GM19239 (cell line): ENCODE measurements at places on chromosomes 5 and 9.

DNA sequence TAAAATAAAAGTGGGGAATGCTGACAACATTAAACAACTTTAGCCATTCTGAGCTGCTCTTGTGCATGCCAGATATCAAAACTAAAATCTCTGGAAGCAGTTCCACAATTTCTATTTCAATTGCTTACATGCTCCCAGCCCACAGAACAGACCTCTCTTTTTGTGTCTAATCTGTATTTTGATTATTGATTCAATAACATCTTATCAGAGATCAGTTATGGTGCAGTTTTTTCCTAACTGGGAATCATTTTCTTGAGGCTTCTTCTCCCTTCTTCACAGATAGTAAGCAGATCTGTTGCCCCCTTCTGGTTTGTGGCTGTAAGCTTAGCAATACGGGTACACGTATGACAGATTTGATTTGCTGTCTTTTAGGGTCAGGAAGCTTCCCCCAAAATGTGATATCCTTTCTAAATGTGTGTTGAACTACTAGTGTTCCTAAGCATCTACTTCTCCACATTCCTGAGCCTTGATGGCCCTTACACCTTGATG is 39.4 kb downstream of the MRPS27 start:
- DNase-seq = no peak

DNA sequence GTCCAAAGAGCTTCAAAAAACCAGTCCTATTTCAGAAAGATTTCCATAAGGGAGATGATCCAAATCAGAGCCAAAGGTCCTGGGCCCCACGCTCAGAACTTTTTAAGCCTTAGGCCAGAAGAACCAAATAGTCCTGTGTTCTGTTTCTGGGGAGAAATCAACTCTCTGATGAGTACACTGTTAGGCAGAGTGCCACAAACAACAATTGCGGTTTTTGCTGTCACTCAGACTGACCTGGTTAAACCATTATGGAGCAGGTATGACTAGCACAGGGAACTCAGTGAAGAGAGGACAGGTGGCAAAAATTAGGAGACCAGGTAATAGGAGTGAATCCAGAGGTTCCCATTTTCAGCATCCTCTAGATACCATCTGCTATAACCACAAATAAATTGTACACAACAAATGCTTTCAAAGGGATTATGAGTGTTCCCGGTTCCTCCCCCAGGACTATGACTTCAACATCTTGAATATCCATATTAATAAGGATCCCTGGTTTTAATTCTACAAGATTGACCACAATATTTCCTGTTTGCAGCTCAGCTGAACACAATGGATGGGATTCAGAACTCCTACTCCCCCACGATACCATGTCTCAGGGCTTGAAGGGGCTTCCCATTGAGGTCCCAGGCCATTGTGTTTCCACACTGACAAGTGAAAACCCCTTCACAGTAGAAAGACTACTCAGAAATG is 52.1 kb upstream of the FREM1 start:
- DNase-seq = no peak

- DNase-seq = no peak
Measured at GRCh38 chr5:81297531-81297930, 3.9 kb upstream of the ZCCHC9 start.

DNA sequence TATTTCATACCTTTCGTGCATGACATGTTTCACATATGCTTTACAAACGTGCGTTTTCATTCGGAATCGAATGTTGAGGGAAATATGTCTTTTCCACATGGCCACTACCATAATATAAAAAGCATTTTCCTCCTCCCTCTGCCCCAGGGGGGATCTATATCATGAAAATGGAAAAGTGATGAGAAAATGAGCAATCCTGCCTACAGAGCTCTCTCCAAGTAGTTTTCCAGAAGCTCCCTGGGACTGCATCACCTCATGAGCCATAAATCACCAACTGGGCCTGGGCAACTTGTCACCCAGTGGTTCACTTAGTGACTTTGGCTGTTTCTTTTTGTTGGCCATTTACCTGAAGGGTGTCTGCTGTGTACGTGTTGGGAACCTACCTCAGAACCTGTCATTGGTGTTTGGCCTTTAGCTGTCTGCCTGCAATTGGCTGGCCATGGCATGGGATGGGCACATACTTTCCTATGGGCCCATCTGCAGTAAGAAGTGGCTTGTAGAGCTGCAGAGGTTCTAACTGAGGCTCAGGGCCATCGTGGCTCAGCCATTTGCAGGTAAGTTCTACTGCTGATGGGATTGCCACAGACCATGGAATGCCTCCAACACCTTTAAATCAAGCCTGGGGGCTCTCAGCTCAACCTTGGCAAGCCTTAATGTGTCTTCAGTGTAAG is 9.5 kb upstream of the TIFAB start:
- DNase-seq = no peak

DNA sequence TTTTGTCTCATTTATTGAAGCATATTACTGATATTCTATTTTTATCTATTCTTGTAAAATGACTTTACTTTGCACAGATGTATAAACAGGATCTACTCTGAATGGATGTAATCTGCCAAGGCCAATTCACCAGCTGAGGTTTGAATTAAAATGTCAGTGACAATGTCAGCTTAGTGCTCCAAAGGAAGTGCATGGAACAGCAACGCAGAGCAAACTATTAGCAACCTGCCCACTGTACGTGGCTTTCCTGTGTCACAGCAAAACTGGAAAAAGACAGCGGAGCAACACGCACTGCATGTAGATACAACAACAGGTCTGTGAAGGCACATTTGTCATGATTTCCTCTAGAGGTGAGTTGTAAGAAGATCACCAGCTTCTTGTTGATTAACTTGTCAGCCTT is 409.4 kb downstream of the MED10 start:
- no peak for DNase-seq

DNA sequence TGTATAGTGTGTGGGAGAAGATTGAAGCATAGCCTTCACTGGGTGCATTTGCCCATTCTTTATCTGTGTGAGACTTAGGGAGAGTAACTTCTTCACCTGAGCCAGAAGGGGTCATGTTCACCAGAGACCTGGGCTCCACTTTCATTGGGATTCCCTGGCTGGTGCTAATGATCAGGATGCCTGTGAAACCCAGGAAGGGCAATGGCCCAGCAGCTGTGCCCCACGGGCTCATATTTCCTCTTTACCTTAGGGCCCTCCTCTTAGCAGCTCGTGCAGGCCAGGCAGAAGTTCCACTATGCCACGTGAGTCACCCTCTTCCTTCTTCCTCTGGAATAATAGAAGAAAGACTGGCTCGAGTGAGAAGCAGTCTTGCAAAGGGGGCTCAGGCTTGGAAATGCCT is 5.0 kb downstream of the PPARGC1B start:
- no peak for DNase-seq

- DNase-seq = no peak
Measured at GRCh38 chr5:173180331-173180730, 36.0 kb downstream of the BNIP1 start.

- no peak for DNase-seq
Measured at GRCh38 chr5:10695055-10695649, 65.9 kb downstream of the DAP start.

DNA sequence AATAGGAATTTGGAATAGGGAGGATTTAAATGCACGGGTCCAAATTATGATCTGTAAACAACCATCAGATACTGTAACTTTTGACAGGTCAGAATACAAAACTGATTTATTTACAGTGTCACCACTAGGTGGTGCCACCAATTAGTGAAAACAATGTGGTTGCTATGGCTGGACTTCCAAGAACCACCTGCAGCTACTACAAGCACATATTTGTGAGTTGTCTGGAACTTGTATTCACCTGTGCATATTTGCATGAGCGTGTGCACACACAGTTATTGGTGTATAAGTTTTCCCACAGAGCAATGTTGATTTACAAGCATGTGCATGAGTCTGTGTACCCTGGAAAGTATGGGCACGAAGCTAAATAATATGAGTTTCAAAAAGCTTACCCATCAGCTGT is 3.0 kb upstream of the HRCT1 start:
- DNase-seq = peak; percentile 50

GRCh38 chr5:92472981-92473566 is 1090.0 kb upstream of the ARRDC3 start:
- DNase-seq = no peak

- DNase-seq = no peak
Measured at GRCh38 chr5:115749016-115749415, 67.4 kb downstream of the CDO1 start.

DNA sequence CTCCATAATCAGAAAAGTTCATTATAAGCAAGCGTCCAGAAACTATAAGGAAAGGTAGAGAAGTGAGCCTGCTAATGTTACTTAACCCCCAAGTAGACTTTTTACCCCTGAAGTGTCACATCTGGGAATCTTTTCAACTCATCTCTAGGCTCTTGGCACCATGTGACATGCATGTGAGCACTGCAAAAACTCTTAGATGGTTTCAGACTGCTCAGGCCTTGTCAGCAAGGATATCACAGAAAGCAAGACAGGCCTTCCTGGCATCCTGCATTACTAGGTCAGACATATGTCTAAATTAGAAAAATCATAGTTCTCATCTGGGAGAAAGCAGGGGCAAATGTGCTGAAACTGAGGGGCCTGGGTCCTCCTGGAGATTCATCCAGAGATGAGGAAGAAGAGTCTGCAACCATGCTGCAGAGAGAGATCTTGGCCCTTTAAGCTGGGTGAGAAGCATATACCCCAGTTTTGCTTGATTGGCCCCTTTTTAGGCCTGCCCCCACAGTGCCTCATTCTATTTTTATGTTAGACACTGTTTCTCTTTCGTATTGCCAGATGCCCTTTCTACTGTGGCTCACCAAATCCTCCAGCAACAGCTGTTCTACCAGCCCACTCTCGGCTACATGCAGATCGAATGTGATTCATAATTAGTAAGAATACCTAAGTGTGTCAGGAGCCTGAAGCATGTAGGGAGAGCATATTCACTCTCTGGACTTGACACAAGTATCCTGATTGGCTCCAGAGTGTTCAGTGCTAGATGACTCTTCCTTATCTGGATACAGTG is 19.0 kb downstream of the TMEM8B start:
- DNase-seq = peak; percentile 86

- DNase-seq = peak; percentile 90
Measured at GRCh38 chr9:136539427-136540421, 6.1 kb downstream of the NOTCH1 start.

- no peak for DNase-seq
Measured at GRCh38 chr9:137434498-137435380, 6.4 kb downstream of the ENTPD8 start.

- DNase-seq = no peak
Measured at GRCh38 chr9:109593612-109594011, 95.5 kb upstream of the PTPN3 start.

GRCh38 chr5:77444356-77444755 is 47.8 kb downstream of the WDR41 start:
- no peak for DNase-seq

DNA sequence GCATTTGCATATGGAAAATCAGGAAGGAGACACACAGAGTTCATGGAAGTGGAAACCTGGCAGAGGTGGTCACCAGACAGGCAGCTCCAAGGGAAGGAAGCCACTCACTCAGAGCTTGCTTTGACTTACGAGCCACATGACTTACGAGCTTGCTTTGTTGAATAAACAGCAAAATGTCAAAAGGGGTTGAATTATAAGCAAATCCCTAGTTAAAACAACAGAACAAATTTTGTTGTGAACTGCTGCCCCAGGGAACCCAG is 164.3 kb downstream of the SYK start:
- DNase-seq = no peak

DNA sequence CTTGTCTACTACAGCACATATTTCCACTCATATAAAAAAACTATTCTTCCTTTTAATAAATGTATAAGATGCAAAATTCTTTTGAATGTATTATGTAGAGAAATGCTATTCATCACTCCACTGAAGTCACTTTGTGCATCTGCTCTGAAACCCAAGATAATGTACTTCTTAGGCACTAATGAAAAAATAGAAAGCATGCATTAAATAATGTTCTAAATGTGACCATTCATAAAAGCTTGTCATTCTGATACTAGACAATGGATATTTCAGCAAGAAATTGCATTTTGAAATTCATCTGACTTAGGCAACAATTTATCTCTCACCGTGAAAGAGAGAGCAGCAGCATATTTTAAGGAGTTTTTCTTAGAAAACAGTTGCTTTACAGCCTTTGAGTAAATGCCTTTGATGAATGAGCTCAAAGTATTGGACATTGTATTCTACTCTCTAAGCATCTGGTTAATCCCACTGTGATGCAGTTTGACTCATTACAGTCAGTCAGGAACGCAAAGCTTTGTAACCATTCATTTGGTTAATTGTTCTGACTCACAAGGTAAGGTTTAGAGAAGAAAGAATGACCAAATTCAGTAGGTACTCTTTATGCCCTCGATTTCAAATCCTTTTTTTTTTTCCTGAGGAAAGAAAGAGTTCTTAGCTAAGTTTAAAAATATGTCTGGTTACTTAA is 2233.8 kb upstream of the C9orf72 start:
- no peak for DNase-seq

- DNase-seq = no peak
Measured at GRCh38 chr9:133552236-133552635, 17.7 kb downstream of the ADAMTSL2 start.

GRCh38 chr5:97004423-97005060 is 68.7 kb downstream of the LNPEP start:
- no peak for DNase-seq

- DNase-seq = no peak
Measured at GRCh38 chr9:35743452-35743851, 5.6 kb downstream of the GBA2 start.

DNA sequence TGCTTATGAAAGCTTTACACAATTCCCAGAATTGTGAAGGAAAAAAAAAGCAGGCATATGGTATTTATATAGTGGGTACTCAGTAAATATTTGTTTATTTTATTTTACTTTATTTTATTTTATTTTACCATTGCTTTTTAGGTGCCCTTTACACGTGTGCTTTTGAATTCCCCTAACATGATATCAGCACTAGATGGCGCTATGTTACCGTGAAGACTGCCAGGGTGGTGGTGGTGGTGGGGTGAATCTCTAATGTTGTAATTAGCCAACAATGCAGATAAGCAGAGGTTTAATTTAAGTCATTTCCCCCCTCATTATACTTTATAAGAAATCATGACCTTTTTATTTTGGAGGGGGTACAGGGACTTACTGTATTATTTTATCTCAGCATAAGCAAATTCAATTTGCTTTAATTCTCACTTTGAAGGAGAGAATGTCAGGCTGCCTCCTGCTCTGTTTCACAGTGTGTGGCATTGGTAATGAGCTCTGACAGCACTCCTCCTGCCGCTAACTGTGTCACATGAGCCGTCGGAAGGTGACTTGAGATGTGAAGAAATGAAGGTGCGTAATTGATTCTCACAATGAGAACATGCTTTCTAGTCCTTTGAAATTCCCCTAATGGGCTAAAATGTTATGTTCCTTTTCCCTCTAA is 165.6 kb downstream of the YTHDC2 start:
- peak; percentile 2 for DNase-seq

GRCh38 chr5:93589829-93590215 is 6.8 kb downstream of the NR2F1 start:
- no peak for DNase-seq

DNA sequence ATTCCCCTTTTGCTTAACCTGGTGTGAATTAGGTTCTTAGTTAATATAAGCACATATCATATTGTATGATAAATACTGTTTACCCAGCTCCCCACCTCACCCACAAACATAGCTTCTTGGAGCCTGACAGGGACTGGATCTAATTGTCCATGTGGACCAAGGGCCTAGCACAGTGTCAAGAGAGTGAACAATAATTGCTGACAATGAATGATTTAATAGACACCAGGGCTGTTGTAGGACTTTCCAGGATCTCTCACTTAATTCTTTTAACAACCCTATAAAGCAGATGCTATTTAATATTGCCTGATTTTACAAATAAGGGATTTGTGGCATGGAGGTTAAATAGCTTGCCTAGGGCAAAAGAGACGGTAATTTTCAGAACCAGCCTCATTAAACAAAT is 24.8 kb downstream of the AK3 start:
- no peak for DNase-seq
